HS-5 (cell line): ENCODE measurements at places on chromosomes 11 and 22.

DNA sequence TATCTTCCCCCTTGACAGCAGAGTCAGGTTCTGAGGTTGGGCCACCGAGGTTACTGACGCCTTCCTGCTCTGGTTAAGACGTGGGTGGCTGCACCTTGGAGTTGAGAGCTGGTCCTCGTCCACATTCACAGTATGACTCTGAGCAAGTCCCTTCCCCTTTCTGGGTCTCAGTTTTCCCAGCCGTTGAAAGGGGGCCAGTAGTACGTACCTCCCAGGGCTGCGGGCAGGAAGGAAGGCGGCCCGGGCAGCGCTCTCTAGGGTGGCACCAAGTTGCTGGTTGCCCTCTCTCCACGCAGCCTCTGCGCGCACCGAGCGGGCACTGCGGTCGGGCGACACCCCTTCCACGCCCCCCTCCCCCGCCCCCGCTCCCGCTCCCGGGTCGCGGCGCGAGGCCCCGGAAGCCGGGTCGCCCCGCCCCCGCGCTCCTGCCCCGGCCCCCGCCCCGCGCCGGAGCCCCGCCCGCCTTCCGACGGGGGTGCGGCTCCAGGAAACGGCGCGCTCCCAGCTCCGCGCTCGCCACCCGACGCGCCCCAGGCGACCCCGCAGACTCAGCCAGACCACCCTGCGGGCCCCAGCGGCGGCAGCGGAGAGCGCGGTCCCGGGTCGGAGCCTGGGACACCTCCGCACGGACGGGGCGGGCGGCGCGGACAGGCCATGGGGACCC, at the start of gene EHBP1L1:
EHBP1L1 (plus strand) TSS at position 486 of the 664 bp plus-strand sequence. CDS start 250 bp downstream, outside the sequence.
- no peak for DNase-seq

DNA sequence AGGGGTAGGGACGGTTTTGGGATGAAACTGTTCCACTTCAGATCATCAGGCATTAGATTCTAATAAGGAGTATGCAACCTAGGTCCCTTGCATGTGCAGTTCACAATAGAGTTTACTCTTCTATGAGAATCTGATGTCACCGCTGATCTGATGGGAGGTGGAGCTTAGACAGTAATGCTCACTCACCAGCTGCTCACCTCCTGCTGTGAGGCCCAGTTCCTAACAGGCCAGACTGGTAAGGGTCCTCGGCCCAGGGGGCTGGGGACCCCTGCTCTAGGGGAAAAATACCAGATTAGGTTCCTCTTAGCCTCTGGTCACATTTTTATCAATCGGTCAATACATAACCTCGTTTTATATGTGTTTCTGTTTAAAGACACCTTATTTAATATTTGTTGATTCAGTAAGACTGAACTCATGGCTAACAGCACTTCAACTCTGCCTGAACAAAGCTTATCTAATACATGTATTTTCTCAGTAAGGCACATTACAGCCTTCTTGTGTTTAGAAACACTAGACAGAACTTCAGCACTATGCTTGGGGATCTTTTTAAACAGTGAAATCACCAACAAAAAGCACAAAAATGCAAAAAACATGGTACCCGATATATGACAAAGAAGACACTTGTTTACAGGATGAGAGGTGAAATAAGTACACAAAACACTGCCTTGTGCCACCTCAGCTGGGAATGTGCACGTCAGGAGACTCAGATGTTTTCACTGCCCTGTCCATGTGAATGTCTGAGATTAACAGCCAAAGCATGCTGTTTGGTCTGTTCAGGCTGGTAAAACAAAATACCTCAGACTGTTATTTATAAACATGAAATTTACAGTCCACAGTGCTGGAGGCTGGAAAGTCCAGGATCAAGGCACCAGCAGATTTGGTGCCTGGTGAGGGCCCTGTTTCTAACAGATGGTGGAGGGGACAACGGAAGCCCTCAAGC, 107.5 kb downstream of the USP35 start:
- no peak for DNase-seq

DNA sequence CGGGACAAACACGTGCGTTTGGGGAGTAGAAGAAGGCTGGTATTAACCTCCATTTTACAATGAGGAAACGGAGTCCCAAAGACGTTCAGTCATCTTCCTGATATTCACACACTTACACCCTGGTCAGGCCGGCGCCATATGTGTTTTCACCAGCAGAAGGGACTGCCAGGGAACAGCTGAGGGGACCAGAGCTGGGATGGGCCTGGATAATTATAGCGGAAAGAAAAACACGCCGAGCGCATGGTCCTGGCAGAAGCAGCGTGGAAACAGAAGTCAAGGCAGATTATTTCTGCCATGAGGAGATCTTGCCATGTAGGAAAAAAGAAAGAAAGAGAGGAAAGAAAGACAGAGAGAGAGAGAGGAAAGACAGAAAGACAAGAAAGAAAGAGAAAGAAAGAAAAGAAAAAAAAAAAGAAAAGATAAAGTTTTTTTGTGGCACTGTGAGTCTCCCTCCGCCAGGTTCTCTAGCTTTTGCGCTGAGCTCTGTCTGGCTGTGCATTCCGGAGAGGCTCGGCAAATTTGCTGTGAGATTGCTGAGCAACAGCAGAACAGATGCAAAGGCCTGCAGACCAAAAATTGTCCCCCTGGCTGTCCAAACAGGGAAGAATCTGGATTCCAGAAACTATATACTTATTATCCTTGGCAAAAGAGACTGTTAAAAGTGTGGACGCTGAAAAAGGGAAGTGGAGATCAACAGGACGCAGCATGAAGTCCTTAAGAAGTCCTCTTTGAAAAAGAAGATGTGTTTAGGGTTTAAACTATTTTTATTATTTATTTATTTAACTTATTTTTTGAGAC, 1.3 kb upstream of the UCP2 start:
- no peak for DNase-seq

GRCh38 chr11:34926101-34926830, 9.8 kb downstream of the PDHX start:
- DNase-seq = peak; percentile 49

- no peak for DNase-seq
Observed at GRCh38 chr11:17930544-17931125, 82.2 kb downstream of the SERGEF start.

GRCh38 chr22:35399114-35399677, 744 bp upstream of the MCM5 start:
- DNase-seq = no peak

- DNase-seq = no peak
Observed at GRCh38 chr11:64893194-64894069, 15.0 kb upstream of the EHD1 start.

DNA sequence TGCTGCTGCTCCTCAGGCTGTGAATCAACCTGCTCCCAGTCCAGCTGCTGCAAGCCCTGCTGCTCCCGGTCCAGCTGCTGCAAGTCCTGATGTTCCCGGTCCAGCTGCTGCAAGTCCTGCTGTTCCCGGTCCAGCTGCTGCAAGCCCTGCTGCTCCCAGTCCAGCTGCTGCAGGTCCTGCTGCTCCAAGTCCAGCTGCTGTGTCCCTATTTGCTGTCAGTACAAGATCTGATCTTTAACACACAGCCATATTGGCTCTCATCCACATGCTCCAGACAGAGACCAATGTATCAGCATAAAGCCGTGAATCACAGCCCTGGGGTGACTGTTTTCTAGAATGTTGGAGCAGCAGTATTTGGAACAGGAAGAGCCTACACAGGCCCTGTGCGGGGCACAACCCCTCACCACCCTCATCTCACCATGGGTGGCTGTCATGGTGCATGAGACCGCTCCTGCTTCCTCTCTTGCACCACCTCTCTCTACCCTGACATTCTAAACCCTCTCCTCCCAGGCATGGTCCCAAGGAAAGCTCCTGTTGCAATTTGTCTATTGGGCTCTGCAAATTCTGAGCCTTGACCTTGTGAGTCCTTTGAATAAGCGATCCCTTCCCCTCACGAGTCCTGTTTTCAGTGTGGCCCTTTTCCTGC, 3.5 kb downstream of the KRTAP5-10 start:
- no peak for DNase-seq

DNA sequence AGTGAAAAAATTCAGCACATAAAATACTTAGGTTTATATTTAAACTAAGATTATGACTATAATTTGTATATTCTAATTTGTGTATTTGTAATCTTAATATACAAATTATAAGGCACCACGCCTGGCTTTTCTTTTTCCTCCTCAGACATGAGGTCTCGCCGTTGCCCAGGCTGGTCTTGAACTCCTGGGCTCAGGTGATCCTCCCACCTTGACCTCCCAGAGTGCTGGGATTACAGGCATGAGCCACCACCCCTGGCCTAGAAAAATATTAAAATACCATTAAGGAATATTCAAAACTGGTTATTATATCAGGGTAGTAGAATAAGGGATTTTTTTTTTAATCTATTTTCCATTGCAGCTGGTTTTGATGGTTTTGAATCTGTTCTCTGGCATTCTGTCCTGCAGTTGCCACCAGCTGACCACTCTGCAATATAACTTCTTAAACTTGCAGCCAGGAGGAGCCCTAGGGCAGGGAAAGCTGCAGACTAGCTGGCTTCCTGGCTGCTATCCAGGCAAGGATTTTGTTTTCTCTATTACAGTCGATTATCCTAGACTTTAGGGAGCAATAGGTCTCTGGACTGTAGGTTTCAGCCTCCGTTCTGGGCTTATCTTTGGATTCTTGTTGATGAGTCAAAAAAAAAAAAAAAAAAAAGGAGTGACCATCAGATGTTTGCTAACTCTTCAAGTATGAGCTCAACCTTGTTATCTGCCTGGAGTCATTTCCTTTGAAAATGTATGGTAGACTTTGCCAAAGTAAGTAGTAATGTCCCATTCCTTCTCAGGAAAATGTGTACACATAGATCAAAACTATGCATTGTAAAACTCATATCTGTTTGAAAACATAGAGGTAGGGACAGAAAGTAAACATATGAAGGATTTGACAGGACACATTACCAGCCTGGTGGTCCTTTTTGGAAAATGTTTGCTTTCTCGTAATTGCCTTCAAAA, 13.2 kb downstream of the POLA2 start:
- DNase-seq = peak; percentile 98

DNA sequence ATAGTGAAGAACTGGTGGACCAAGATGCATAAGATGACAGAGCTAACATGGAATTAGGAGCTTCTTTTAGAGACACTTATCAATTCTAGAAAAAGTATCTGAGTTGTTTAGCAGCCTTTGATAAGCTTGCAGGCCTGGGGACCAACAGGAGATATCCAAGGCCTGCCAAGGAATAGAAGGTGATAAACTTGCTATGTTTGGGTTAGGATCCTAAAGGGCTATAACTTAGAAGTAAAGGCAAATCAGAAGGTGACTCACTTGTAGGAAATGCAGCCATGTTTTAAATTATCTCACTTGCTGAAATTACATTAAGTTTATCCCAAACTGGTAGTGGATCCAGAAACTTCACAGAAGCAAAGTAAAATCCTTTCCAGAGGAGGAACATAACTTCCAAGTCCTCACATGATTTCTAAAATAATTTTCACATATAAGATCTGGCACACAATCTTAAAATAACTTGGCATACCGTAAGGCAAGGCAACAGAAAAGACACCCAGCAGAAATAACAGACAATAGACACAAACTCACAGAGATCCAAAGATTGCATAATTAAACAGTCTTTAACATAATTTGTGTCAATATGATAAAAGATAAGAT, 69.6 kb upstream of the TEAD1 start:
- DNase-seq = no peak

- DNase-seq = no peak
Observed at GRCh38 chr11:56509439-56509838, 18.3 kb upstream of the OR5M8 start.

- DNase-seq = no peak
Observed at GRCh38 chr11:105937331-105937730, 84.7 kb downstream of the MSANTD4 start.

- no peak for DNase-seq
Observed at GRCh38 chr22:45217345-45217744, 23.3 kb downstream of the KIAA0930 start.

DNA sequence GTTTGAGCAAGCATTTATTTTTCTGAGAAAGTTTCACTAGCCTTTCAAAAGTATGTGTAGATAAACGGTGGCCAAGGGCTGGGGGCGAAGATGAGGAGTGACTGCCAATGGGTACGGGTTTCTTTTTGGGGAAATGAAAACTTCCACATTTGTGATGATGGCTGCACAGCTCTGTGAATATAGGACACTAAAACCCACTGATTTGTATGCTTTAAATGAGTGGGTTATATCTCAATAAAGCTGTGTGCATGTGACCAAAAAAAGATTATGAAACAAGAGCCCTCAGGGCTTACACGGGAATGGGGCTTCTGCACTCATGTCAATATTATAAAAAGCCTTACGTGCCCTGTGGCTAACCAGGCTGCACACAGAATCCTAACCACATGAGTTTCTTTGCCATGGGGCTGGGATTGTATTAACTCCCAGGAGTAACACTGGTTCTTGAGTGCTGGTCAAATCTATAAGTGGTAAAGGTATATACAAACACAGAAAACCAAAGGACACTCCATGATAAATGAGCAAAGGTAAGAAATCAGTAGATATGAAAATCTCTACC, 31.3 kb downstream of the ABCC8 start:
- DNase-seq = no peak

DNA sequence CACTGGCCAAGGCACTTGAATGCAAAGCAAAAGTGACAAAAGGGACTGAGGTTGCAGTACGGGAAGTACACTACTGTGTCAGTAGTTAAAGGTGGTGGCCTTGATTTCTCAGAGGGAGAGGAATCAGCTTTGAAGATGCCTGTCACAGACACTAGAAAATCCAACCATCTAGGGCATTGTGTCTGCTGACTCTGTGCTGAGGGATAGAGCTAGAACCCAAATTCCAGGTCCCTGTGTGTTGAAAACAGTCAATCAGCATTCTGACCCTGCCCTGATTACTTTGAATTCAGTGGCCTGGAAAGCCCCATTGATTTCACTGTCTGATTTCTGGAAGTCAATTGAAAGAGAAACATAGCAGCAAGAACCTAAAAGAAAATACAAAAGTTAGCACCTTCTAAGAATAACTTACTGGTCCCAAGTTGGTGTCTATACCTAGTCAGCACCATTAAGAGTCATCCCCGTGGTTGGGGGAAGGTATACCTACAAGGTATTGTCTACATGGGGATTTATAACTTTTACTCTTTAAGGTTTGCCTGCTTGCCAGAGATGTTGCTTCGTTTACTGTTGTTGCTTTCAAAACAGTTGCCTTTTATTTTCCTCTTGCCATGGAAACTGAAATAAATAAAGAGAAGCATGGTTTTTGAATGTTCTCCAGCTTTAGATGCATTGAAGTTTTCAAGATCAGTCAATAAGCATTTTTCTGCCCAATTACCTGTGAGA, 97.3 kb downstream of the PDHX start:
- no peak for DNase-seq

- DNase-seq = no peak
Observed at GRCh38 chr11:122627745-122628144, 27.8 kb upstream of the UBASH3B start.

DNA sequence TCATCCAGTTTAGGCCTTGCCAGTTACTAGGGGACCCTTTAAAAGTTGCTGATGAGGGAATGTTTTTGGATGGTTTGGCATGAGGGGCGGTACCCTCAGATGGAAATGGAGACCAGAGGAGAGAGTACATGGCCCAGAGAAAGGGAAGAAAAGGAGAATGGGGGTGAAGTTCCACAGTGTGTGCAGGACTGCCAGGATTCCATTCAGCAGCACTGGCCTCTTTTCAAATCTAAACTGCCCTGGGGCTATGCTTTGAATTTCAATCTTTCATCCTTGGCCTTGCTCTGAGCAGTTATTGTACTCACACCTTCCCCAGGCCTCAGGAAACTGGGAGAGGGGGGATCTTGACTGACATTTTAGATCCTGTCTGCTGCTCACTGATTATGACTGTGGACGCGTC, 3.0 kb downstream of the SLC3A2 start:
- DNase-seq = no peak
